ENCODE measurements at places on chromosomes 2 and 18.

- no peak for DNase-seq
Measured at GRCh38 chr2:69612200-69612599, 31.3 kb downstream of the AAK1 start.

DNA sequence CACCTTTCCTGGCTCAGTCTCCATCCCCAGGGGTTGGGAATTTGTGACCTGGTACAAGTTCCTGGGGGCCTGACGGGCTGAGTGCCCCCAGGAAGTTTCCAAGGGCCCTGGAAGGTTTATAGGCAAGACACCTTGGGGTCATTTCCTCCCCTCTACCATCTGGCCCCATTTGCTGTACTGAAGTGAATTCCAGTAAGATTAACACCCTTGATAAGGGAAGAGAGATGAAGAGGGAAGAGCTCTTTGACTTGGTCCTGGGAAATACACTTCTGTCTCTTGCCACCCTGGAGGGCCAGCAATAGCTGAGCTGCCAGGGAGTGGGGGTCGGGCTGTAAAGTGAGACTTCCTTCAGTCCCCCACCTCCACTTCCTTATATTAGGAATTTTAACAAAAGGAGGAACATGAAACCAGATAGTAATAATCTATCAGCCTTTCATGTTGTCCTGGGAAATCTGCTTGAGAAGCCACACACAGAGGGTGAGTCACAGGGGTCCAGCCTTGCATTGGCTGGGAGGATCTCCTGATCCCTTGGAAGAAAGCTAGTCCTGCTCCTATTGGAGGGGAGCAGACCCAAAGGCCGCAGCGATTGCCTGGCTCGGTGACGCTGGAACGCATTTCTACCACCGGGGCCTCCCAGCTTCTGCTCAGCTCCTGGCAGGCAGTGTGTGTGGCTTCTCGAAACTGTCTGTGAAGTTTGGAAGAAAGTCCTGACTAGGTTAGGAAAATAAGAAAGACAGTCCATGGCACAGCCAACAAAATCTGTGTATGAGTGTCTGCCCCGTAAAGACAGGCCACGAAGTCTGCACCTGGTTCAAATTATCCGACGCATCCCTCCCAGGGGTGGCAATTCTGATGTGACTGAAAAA, 87.3 kb downstream of the ACAA2 start:
- peak; percentile 99 for DNase-seq

DNA sequence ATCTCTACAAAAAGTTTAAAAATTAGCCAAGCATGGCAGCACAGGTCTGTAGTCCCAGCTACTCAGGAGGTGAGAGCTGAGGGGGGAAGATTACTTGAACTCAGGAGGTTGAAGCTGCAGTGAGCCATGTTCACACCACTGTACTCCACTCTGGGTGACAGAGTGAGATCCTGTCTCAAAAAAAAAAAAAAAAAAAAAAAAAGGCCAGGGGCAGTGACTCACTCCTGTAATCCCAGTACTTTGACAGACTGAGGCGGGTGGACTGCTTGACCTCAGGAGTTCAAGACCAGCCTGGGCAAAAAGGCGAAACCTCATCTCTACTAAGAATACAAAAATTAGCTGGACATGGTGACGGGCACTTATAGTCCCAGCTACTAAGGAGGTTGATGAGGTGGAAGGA, 37.0 kb downstream of the PUM2 start:
- peak; percentile 15 for DNase-seq

GRCh38 chr18:4450065-4450658, 4.9 kb downstream of the DLGAP1 start:
- no peak for DNase-seq

DNA sequence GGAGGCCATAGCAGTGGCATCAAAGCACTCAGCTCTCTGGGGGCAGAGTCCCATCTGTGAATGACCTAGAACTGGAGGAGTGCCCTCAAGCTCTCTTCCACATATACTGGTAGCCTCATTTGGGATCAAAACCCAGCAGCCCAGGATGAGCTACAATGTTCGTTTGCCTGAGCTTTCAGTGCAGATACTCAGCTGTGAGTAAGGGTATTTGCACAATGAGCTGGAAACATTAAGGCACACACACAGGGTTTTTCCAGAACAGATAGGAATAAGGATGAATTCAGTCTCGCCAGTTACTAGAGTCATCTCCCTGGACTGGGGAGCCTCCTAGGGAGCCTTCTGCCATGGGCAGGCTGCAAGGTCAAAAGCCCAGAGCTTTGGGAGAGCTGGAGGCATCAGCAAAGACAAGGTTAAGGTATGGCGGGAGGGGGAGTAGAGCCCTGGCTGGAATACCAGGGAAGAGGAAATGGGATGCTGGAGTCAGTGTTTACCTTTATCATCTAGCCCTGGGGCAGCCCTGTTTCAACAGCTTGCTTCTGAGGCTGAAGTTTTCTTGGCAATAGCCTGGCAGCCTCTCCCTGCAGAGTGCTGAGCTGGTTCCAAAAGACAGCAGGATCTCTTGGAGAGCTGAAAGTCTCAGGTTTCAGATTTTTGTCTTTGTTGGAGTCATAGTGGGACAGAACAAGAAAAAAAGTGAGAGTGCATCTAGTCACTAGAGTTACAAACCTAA, 187.7 kb downstream of the LOXHD1 start:
- no peak for DNase-seq

Data from fibroblast of skin of abdomen (primary cell).